ENCODE measurements at places on chromosomes 16 and 17. TPM values are rescaled to one million over a fixed set of nuclear protein-coding genes. Genes with fewer than 3 reads are reported as not detected.

Gene SOST
- total RNA-seq = not detected

Gene HSD11B2
- total RNA-seq = 2.8 TPM

Gene KIF18B
- 36.7 TPM for total RNA-seq

DNA sequence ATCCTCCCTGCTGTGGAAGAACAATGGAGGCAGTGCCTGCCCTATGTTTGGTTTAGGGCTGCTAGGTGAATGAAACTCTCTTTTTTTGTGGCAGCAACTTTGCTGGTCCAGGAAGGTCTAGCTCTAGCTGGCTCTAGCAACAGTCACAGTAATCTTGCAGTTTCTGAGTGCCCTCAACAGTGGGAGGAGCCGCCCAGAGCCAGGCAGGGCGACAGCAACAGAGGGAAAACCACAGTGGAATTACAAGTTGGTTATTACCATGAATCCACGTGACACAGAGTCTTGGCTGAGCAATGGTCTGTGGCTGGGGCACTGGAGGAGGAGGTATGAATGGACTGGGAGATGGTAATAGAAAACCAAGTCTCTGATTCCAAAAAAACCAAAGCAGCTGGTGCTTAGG lies 10.3 kb downstream of the HSPB9 start:
- DNase-seq = peak; percentile 36

GRCh38 chr17:1183171-1183873 lies 3.5 kb upstream of the ABR start:
- DNase-seq = peak; percentile 31

Data from activated naive CD8-positive, alpha-beta T cell treated with anti-CD3 and anti-CD28 coated beads for 36 hours (primary cell).